Fibroblast of skin of scalp (primary cell): ENCODE measurements at places on chromosomes 3 and 15.

GRCh38 chr3:43503067-43503728 lies 118.6 kb downstream of the ANO10 start:
- DNase-seq, result peak; percentile 33

GRCh38 chr15:62323353-62323890 lies 158.3 kb upstream of the C2CD4B start:
- no peak for DNase-seq

- no peak for DNase-seq
Measured at GRCh38 chr3:36812240-36812639, 47.9 kb upstream of the DCLK3 start.

- DNase-seq, result no peak
Measured at GRCh38 chr15:77097921-77098320, 27.0 kb upstream of the TSPAN3 start.

DNA sequence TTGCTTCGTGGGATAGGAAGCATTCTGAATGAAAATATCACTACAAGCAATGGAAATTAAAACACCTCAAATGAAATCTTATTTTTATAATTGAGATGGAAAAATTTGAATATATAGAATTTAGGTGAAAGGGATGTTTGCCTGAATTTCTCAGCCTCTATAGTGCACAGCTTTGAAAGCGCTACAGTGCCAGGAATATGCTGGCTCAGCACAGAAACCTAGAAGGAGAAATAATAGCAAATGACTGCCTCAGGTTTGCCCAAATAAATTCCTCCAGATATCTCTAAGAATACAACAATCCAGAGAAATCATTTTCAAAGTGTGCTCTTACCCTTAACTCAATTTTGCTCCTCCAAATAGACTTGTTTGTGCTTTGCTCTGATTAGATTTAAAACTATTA lies 141.1 kb upstream of the ZNF385D start:
- no peak for DNase-seq

DNA sequence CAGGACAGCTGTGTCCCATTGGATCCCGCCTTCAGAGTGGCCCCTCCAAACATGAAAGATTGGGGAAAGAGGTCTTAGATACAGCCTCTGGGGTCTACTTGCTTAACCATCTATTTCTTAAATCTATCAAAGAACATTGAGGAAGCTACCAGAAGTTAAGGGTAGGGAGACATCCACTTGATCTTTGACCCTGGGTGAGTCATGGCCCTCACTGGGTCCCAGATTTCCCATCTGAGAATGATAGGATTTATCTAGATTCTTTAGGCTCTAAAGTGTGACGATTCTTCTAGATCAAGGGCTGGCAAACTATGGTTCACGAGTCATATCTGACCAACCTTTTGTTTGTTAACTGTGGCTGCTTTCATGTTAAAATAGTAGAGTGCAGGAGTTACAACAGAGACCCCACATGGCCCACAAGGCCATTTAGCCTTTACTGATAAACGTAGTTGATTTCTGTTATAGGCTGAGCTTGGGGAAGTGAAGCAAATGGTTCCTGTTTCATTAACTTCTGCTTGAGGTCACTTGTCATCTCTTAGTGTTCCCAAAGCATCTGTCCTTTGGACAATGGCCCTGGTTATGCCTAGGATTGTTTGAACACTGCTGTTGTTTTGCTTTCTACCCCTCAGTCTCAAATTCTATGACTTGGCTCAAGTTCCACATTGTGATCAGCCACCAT lies 8.0 kb downstream of the MUC13 start:
- no peak for DNase-seq

GRCh38 chr3:15113471-15113870 lies 14.5 kb upstream of the RBSN start:
- DNase-seq, result no peak

GRCh38 chr3:116093374-116093773 lies 351.9 kb downstream of the LSAMP start:
- no peak for DNase-seq

DNA sequence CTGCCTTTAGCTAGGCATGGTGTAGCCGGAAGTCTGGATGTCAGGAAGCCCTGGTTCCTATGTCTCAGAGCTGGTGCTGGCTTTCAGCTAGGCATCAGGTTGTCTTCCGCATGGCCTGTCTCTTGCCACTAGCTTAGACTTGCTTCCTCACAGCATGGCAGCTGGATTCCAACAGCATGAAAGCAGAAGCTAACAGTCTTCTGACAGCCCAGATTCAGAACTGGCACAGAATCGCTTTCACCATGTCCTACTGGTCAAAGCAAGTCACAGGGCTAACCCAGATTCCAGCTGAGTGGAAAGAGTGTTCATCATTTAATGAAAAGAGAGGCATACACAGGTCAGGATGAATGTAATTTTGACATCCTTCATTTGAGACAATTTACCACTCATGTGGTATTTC lies 1050.5 kb downstream of the ROBO2 start:
- DNase-seq, result no peak

DNA sequence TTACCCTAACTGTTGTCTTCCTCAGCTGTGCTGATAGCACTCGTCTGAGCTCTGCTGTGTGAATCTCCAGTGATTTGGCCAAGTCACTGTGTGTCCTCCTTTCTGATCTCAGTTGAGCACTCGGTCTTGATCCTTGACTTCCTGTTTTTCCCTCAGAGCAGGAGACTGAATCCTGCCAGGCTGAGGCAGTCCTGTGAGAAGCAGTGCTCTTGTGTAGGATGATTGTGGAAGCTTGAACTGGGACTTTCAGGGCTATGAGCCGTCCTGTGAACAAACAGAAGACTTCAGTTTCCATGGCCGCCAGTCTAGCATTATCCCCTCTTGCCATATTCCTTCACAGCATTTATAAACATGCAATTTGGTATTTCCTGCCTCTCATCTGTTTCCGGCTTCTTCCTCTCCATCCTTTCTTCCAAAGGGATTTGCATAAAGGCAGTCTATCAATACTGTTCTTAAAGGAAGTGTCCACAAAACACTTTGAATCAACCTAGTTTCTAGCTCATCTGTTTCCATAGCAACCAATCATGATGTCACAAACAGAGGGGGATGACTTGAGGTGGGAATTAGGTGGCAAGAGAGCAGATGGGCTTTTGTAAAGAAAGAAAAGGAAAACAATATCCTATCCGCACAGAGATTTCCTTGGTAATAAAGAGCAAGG lies 237.2 kb downstream of the AGBL1 start:
- no peak for DNase-seq

DNA sequence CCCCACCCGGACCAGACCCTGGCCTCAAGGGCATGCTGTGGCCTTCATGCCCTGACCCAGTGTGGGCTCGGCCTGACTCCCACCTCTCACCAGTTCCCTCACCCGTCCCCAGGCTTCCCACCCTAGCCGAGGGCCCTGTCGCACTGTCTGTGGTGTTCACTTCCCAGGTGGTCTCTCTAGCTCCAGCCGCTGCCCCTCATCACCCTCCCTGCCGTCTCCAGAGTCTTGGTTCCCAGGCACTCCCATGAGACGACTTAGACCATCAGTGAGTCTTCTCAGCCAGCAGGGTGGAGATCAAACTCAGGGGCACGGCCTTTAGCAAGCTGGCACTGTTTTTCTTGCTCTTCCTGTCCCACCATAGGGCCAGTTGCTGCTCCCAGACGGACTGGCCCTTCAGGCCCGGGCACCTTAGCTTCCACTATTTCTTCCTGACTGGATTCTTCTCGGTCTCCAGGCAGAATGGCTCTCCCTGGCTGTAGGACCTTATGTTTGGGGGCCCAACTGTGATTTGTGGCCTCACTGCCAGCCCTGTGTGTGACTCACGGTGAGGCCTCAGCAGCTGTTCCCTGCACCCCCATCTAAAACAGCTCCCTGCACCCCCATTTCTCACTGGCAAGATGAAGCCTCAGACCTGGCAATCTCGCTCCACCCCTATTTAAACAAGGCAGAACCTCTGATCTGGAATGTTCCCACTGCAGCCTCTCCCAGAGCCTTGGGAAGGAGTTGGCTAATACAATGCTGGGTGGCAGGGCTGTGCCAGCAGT lies 9.4 kb upstream of the PCSK6 start:
- no peak for DNase-seq

DNA sequence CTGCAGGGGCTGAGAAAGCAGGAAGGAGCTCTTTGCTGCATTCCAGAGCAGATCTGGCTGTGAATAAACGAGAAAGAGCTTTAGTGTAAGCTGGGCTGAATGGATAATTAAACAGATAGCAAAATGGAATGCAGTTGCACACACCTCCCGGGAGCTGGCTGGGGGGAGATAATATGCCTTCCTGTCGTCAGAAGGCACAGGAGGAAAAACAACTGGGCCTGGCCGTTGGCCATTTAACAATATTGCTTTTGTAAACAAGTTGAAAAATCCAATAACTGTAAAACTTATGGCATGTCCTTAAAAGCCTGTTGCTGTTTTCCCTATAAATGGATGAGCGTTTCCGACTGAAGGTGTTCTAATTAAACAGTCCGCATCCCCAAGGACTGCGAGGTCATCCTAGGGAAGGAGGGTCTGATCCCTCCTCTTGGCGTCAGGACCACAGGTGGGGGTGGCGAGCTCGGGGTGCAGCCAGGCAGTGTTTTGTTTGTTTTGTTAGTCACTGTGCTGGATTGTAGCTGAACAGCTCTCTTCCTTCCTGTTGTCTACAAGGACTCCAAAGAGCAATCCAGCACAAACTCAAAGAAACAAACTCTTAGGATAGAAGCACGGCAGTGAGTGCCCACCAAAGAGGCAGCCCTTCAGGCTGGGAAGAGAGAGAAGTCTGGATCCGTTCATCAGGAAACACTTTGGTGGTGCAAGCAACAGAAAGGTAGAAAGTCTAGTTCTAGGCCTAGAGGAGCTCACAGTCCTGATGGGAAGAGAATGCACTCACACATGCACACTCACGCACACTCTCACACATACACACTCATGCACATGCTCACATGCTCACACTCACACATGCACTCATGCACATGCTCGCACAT lies 133.4 kb upstream of the SMAD3 start:
- DNase-seq, result peak; percentile 72

- DNase-seq, result no peak
Measured at GRCh38 chr15:51313074-51313393, 25.4 kb downstream of the CYP19A1 start.

DNA sequence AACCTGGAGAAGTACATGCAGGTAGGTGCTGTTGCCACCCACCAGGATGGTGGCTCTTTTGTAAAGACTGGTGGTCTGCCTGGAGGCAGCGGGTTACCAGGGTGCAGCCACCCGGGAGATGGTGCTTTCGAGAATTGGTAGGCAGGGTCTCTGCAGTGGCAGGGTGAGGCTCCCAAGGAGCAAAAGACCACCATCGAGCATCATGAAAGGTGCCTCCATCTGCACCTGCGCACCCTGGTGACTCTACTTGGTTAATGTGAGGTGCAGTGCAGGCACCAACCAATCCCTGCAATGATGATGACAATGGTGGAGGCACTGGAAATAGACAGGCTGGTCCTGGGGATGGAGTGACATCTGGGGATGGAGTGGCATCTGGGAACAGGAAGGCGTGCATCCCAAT lies 236.7 kb downstream of the ADAMTS17 start:
- DNase-seq, result no peak

- DNase-seq, result peak; percentile 36
Measured at GRCh38 chr3:172208586-172209332, 169.4 kb downstream of the FNDC3B start.

GRCh38 chr15:29638011-29638410 lies 184.3 kb downstream of the TJP1 start:
- no peak for DNase-seq

DNA sequence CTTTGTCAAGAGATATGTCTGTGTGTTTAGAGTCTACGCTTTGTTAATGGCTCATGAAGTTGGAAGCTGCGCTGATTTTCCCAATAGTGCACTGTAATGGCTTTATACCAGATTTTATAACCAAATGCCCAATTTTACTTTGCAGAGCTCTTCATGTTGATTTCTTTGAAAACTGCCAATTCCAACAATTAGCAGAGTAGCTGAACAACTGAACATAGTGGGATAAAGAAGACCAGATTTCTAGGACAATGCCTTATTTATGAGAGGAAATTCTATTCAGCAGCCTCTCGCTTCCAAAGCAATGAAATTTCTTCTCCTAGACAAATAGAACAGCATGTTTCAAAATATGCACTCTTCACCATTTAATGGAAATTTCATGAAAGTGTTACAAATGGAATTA lies 66.9 kb upstream of the PROK2 start:
- no peak for DNase-seq

DNA sequence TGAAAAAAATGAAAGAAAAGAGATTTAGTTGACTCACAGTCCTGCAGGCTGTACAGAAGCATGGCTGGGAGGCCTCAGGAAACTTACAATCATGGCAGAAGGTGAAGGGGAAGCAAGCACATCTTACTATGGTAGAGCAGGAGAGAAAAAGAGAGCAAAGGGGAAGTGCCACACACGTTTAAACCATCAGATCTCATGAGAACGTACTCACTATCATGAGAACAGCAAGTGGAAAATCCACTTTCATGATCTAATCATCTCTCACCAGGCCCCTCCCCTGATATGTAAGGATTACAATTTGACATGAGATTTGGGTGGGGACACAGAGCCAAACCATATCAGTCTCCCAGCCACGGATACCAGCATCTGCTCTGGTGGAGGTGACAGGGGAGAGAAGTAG lies 50.8 kb upstream of the CPOX start:
- no peak for DNase-seq

DNA sequence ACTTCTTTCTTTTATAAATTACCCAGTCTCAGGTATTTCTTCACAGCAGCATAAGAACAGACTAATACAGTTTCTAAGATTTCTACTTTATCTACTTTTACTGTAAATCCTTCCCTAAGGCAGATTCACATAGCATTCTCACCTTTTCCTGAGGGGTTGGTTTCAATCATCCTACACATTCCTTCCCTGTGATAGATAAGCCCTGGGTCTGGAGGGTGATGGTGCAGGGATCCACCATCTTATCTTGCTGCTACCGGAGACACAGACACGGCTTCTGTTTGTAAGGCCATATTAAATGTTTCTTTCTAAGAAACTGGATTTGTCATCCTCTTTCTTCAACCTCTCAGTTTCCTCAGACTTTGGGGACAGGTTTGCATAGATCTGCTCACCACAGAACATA lies 6.1 kb downstream of the IQCF5 start:
- no peak for DNase-seq

- peak; percentile 18 for DNase-seq
Measured at GRCh38 chr15:100141311-100142001, 200.3 kb downstream of the ADAMTS17 start.

- no peak for DNase-seq
Measured at GRCh38 chr15:65896236-65896635, 26.9 kb downstream of the RAB11A start.

- no peak for DNase-seq
Measured at GRCh38 chr3:41357271-41357670, 158.0 kb downstream of the CTNNB1 start.

GRCh38 chr15:77430213-77430612 lies 9.5 kb downstream of the HMG20A start:
- no peak for DNase-seq

- no peak for DNase-seq
Measured at GRCh38 chr3:111944372-111944771, 34.5 kb upstream of the ABHD10 start.

- no peak for DNase-seq
Measured at GRCh38 chr15:58929891-58930416, 3.5 kb downstream of the SLTM start.

- DNase-seq, result no peak
Measured at GRCh38 chr3:128484404-128485281, 8.4 kb downstream of the GATA2 start.

GRCh38 chr3:55185380-55185779 lies 257.5 kb upstream of the LRTM1 start:
- DNase-seq, result no peak
